ENCODE measurements at places on chromosomes 1 and 21. TPM values are rescaled to one million over a fixed set of nuclear protein-coding genes. Genes with fewer than 3 reads are reported as not detected.

GRCh38 chr1:37995751-37996345, 6.0 kb upstream of the SF3A3 start:
- DNase-seq: peak; percentile 95

DNA sequence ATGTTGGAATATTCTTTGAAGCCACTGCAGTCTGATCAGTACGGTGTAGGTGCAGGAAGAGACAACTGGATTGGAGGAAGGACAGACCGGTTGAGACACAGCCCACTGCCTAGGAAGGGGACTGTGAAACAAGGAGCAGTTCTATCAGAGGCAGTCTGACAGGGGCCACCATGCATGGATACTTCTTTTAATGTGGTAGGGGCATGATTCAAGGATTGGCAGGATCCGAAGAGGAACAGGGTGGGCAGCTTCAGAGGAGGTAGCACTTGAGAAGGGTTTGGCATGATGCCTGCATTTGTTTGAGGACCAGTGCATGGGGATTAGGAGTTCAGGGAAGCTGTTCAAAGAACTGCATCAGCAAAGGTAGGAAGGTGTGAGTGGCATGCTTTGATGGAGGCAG, 167.9 kb downstream of the DYRK1A start:
- DNase-seq: no peak

- no peak for DNase-seq
Observed at GRCh38 chr1:157753611-157754010, 23.3 kb downstream of the FCRL2 start.

GRCh38 chr1:165057956-165058355, 298.6 kb downstream of the LMX1A start:
- DNase-seq: no peak

DNA sequence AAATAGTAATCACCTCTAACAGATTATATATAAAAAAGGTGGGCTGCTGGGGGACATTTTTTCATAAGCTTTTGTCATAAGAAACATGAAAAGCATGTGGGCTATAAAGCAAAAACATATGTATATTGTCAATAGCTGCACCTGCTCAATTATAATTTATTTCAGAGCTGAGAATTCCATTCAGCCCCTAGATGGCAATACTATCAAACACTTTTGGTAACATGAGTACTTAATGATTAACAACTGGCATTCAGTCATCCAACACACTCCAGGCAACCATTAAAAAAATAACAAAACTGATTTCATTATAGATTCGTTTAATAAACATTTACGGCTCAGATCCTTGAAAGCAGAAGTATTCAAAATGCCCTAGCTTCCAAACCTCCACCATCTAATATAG, 115.1 kb downstream of the KCTD3 start:
- no peak for DNase-seq

C1orf87 gene
- 0.45 TPM for polyA plus RNA-seq

COL16A1 gene
- 9.2 TPM for polyA plus RNA-seq

PLEKHG5 gene
- polyA plus RNA-seq: 4.4 TPM

WDR64 gene
- polyA plus RNA-seq: not detected
